ENCODE measurements at places on chromosomes 2 and 18.

DNA sequence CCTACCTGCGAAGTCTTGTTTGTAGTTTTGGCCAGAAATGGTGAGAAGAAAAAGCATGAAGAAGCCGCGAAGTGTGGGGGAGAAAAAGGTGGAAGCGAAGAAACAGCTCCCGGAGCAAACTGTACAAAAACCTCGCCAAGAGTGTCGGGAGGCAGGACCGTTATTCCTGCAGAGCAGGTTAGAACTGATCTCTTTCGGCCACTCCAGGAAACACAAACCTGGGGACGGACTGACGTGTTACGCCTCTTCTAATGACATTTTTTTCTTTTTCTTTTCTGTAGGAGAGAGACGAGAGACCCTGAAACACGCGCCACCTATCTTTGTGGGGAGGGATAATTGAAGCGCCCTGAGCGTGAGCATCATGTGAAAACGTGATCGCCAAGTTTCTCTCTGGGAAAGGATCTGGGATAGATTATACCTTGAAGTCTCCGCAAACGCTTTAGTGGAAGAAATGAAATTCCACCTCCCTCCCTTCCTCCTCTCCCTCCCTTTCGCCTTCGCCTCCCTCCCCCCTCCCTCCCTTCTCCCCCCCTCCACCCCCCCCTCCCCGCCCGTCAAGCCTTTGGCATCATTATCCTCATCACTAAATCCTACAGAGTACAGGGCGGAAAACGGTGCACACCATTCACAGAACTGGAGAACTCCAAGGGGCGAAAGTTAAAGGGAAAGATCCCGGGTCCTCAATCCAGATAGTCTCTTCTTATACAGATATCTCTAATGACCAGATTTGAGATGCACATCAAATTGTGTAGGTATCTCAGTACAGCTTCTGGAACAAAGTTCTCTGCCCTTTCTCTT, at the start of gene ZEB2:
Gene ZEB2 (minus strand): TSS at position 186 of the 798 bp plus-strand sequence. CDS start 2,769 bp downstream, outside the sequence.
- no peak for DNase-seq

DNA sequence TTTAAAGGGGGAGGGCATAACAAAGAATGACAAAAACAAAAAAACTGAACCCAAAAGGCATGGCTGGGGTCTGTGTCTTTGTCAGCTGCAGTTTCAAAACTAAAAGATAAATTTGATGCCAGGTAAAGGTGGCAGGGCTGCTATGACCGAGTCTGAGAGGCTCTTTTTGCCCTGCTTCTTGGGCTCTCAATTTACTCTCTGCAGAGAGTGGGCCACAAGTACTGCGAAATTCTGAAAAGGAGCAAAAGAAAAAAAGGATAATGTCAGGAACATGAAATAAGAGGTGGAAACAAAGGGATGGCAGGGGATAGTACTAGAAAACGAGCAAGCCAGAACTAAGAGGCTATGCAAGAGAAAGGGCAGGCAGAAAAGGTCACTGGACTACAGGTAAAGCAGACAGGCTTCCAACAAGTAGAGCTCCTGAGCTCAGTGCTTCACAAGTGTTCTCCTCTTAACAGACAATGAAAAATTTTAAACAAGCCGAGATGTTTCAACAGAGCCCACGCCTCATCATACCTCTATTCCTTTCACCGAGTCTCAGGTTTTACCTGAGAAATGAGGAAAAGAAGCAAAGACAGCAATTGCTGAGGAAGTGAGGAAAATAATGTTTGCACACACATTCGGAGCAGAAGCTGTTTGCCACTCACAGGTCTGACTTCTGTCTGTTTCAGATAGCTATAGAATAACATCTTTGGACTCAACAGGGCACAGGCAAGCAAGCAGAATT, 7.3 kb downstream of the IRS1 start:
- DNase-seq, result no peak

DNA sequence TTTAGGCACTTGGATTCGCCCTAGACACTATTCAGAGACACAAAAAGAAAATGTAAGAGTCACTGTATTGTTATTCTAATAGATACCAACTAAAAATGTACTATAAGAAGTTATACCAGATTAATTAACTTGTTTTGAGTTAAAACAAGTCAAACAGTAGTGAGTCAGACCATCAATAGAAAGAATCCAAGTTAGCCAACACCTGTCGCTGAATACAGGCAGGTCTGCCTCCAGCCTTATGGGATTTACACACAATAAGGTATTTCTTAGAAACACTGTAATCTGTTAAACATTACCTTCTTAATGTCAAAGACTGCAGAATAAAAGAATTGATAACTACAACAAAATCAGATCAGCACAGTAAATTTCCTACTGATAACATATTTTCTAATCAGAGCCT, 181.4 kb downstream of the DYM start:
- no peak for DNase-seq

- DNase-seq, result no peak
Observed at GRCh38 chr18:69408522-69408921, 7.8 kb downstream of the DOK6 start.

DNA sequence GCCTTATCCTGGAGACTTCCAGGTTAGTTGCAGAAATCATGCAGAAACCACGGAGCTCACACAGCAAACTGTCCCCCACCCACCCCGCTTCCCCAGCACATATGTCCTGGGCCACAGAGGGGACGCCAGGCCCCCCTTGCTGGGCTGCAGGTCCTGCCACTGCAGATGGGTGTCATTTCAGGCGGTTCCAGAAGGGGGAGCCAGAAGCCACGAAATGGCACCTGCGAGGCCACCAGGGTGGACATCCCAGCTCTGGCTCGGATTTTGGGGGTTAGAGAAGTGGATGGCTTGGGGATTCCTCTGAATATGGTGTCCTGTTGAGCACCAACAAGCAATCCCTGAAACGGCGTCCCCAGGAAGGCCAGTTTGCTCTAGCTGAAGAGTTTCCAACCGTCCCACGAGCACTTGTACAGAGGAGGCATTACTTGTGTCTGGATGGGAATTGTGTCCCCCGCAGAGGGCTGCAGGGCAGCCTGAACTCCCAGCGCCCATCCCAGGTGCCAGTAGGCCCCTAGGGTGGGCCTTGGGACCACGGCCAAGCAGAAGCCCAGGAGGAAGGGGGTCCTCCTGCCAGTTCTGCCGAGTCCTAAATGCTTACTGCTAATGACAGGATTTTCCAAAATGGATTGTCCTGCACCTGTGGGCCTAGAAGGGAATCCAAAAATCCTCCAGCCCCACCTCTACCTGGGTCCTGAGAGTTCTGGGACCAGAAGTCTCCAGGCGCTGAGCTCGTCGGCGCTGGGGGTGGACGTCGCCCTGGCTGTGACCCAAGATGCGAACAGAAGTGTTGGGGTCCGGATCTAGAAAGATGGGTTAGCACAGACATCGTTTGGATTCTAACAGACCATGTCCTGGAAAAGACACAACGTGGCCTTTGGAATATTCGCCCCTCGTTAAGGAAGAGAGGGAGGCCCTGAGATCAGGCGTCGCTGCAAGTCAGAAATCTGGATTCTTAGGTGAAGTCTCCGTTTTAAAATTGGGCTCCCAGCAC, 14.6 kb upstream of the NFATC1 start:
- peak; percentile 90 for DNase-seq

GRCh38 chr2:186653511-186653910, 40.3 kb upstream of the FAM171B start:
- DNase-seq, result no peak

- DNase-seq, result no peak
Observed at GRCh38 chr18:12679183-12679786, 21.4 kb upstream of the SPIRE1 start.

DNA sequence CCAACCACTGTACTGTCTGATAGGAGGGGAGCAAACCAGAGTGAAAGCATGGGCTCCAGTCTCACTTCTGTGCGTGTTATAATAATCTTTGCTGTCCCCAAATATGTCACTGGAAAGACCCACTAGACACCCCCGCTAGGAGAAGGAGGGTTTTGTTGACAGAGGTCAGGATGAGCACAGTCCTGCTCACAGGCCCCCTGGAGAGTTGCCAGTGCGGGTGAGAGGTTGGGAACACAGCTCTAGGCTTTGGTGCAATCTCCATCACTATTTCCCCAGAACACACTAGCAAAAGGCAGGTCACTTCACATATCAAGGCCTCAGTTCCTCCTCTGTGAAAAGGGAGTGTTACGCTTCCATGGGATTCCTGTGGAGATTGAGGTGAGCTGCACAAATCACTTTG, 9.7 kb downstream of the XDH start:
- DNase-seq, result no peak

DNA sequence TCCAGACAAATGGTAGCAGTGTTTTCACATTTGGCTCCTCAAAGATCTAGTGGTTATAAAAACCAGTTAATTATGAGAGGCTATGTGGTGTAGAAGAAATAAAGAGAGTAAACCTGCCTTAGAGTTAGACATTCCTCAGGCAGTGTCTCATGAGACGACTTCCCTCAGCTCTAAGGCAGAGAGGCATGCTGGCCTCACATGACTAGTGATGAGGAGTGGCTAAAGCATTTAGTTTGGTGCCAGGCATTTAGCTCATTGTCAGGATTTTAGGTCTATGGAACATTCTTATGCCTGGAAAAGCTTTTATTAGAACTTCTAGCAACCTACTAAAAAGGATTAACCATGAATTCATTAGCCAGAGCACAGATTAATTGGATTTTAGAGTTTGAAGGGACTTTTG, 90.3 kb downstream of the RPRM start:
- no peak for DNase-seq

DNA sequence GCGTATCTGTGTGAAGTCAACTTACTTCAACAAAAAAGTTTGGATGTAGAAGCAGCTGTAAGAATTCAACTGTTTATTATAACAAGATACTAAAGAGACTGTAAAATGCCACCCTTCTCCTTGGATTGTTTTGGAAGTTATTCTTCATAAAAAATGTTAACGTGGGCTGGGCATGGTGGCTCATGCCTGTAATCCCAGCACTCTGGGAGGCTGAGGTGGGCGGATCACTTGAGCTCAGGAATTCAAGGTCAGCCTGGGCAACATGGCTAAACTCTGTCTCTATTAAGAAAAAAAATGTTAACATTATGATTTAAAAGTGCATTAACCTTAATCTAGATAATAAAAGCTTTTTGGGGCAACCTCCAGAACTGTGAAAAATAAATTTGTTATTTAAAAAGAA, 7.7 kb downstream of the CIAO1 start:
- no peak for DNase-seq

GRCh38 chr2:53182601-53183000, 585.0 kb upstream of the CHAC2 start:
- DNase-seq, result no peak

GRCh38 chr2:237190966-237191713, 105.5 kb downstream of the COPS8 start:
- DNase-seq, result no peak

GRCh38 chr2:130814931-130815680, 21.6 kb upstream of the ARHGEF4 start:
- no peak for DNase-seq

- peak; percentile 43 for DNase-seq
Observed at GRCh38 chr2:112692495-112692911, 28.3 kb upstream of the NT5DC4 start.

DNA sequence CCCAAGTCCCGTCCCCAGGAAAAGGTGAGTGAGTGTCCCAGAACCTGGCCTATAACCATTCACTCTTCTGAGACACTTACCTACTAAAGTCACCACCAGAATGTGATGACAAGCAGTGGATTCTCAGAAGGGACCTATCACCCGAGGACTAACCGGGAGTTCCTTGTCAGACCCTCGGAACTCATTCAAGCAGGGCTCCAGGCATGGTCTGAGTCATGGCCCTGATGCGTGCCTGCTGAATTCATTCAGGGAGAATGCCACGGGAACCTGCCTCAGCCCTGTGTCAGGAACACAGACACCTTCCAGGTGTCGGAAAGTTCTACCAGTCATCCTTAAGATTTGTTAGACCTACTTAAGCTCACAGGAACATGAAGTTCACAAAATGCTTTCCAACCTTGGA, 29.8 kb downstream of the ALPK2 start:
- no peak for DNase-seq

GRCh38 chr18:36532394-36532793, 234.9 kb downstream of the FHOD3 start:
- no peak for DNase-seq

DNA sequence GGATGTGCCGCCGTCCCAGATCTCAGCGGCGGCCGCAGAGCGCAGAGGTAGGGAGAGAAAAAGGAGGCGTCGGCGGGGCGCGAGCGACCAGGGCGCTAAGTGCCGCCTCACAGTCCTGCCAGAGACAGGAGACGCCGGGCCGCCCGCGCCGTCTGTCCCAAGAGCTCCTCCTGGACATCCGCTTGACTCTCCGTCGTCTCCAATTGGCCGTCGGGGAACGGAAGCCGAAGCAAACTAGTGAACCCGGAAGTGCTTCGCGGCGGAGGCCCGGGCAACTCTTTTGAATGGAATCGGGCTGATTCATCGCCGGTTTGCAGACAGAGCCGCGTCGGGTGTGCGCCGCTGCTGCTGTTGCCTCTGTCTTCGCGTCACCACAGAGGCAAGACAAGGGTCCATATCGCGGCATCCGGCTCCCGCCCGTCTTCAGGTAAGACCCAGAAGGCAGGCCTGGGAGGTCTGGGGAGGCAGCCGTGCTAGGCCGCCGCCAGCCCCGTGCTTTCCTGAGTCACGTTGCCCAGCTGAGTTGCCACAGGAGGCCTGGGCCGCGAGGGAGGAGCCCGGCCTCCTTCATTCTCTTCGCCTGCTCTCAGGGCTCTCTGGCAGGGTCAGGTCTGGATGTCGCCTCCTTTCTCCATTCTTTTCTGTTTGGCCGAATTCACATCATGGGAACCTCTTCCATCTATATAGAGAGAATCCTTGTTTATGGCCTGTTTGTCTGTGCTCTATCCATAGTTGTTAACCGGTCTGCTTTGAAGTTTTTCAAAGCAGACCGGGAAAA, at the start of gene PSMD14:
Gene PSMD14 (plus strand): TSS at position 248 of the 778 bp plus-strand sequence. CDS start 10,401 bp downstream, outside the sequence.
- peak; percentile 62 for DNase-seq

- DNase-seq, result no peak
Observed at GRCh38 chr2:3414133-3414860, 34.8 kb downstream of the TRAPPC12 start.

GRCh38 chr2:10923965-10924364, 12.2 kb downstream of the KCNF1 start:
- DNase-seq, result no peak

- DNase-seq, result peak; percentile 13
Observed at GRCh38 chr2:17719562-17720371, 33.8 kb downstream of the SMC6 start.

DNA sequence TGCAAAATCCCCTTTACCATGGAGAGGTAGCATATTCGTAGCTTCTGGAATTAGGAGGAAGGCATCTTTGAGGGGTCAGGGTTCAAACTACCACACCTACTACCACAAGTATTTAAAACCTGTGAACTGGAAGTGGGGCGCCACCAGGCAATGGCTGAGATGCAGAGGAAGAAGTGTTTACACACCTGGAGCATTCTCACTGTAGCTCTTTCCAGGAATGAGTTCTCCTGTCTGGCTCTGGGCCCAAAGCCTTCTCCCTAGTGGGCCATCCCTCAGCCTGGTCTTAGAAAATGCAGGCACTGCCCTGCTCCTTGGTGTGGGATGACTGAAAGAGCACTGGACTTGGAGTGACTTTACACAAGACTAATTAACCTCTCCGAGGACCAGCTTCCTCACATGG, 30.7 kb upstream of the FOXI3 start:
- DNase-seq, result no peak

GRCh38 chr2:109476641-109477441, 136.9 kb downstream of the SEPTIN10 start:
- DNase-seq, result no peak

DNA sequence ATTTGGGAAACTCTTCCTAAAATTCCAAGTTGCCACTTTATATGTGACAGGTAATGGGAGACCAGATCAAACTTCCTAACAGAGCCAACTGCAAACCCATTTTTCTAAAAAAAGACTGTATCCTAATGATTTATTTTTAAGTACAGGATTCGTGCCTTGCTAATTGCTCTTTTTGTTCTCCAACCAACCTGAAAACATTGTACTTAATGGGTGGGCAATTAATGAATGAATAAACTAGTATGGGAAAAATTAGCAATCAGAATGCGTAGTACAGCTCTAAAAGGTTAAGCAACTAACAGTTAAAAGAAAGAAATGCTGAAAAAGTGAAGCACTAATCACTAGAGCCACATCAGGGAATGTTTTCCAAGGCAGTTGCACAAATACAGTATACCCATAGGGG, 217.2 kb upstream of the KCNJ3 start:
- no peak for DNase-seq

Measured in GM19239 (cell line).